HCT116 (cell line): ENCODE measurements at places on chromosomes 6 and 20.

DNA sequence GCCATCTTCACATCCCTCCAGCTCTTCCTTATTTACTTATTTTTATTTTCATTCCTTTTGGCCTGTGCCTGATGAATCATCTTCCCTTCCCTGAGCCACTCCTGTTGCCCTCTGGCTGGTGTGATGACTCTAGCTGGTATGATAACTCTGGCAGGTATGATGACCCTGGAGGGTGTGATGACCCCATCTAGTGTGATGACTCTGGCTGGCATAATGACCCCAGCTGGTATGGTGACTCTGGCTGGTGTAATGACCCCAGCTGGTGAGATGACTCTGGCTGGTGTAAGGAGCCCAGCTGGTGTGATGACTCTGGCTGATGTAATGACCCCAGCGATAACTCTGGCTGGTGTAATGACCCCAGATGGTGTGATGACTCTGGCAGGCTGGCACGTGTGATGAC, 426.8 kb downstream of the QKI start:
- no peak for DNase-seq

- DNase-seq = no peak
Observed at GRCh38 chr20:32582659-32583580, 2.2 kb downstream of the NOL4L start.

DNA sequence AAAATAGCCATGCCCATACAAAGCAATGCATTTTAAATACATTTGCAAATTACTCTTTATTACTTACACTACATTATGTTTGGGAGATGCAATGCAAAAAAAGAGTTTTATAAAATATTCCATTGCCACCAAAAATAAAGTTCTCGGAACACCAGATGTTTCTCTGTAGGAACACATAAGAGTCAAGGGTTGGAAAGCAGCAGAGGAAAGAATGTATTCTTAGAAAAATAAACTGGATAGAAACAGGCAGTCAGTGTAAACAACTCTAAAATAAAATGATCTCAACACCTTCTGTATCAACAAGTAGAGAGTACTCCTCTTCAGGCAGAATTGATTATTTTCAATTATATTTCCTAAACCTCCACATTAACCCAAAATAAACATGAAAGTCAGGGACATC, 28.1 kb downstream of the KIF13A start:
- no peak for DNase-seq

- no peak for DNase-seq
Observed at GRCh38 chr6:36399970-36400369, 12.5 kb upstream of the ETV7 start.

DNA sequence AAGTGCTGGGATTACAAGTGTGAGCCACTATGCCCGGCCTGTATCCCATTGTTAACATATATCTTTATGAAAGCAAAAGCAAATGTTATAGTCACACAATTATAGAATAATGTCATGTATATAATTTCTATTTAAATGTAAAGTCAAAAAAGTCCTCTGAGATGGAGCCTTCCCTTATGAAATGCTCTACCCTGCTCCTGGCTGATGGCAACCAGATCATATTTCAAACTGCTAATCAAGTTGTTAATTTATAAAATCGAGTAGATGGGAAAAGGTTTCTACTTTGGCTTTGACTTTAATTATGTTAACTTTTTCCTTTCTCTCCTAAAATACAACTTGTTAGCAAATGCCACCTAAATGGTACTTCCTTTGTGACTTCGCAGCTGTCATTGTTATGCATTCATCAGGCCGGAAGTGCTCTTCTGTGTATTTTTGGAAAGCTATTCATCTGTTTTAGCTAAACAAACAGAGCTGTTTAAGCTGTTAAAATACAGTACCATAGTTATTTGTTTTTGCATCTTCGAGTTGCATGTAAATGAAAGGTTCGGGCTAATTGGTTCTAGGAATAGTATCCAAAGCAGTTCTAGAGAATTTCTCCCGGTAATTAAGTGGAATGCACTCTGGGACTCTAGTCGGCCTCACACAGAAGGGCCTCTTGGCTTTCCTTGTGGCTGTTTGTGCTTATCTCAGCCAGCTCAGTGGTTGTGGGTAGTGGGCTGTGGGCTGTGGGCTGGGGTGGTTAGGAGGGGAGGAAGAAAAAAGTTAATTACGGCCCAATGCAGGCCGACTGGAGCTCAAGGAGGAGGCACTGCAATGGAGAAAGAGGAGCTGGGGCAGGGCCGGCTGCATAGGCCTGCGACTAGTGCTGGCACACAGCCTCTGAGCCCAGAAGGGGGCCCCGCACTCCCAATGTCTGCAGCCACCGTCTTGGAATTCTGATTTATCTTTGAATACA, 34.8 kb downstream of the SLC35D3 start:
- DNase-seq = no peak

GRCh38 chr20:57244627-57245214, 21.7 kb downstream of the BMP7 start:
- DNase-seq = no peak

GRCh38 chr6:13445005-13445743, 42.2 kb downstream of the GFOD1 start:
- DNase-seq = no peak
